ENCODE measurements at places on chromosomes 6 and 20. TPM values are rescaled to one million over a fixed set of nuclear protein-coding genes. Genes with fewer than 3 reads are reported as not detected.
A peak's percentile ranks its signal among the peaks of the same experiment; 100 is the strongest.

DNA sequence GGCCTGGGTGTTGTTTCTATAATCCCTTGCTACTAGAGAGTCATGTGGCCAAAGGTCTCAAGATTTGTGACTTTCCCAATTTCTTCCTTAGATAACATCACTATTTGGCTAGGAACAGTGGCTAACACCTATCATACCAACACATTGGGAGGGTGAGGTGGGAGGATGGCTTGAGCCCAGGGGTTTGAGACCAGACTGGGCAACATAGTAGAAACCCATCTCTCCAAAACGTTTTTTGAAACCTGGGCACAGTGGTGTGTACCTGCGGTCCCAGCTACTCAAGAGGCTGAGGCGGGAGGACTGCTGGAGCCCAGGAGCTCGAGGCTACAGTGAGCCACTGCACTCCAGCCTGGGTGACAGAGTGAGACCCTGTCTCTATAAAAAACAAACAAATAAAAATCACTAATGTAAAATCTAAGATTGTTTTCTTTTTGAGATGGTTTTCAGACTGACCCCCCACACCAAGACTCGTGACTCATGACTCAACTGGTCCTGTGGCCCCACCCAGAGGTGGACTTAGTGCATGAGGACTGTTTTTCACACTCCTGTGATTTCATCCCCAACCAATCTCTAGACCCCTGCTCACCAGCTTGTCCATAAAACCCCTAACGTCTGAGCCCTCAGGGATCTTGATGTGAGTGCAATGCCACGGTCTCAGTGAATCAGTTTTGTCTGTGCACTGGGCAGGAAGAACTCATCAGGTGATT is 48.3 kb upstream of the KIF16B start:
- no peak for DNase-seq
- no peaks in the 10 kb centered on the region for H3K27me3 ChIP-seq
- H3K4me3 ChIP-seq, result no peak overlapping the region
- H3K27ac ChIP-seq, result no peak overlapping the region
- no peaks in the 10 kb centered on the region for H3K4me1 ChIP-seq

GRCh38 chr6:112204350-112204706 is 50.0 kb downstream of the LAMA4 start:
- H3K27ac ChIP-seq, result no peak overlapping the region
- H3K36me3 ChIP-seq, result no peaks in the 10 kb centered on the region
- H3K4me1 ChIP-seq, result peaks cover 11% of the 10 kb centered on the region
- no peak overlapping the region for H3K4me3 ChIP-seq

DNA sequence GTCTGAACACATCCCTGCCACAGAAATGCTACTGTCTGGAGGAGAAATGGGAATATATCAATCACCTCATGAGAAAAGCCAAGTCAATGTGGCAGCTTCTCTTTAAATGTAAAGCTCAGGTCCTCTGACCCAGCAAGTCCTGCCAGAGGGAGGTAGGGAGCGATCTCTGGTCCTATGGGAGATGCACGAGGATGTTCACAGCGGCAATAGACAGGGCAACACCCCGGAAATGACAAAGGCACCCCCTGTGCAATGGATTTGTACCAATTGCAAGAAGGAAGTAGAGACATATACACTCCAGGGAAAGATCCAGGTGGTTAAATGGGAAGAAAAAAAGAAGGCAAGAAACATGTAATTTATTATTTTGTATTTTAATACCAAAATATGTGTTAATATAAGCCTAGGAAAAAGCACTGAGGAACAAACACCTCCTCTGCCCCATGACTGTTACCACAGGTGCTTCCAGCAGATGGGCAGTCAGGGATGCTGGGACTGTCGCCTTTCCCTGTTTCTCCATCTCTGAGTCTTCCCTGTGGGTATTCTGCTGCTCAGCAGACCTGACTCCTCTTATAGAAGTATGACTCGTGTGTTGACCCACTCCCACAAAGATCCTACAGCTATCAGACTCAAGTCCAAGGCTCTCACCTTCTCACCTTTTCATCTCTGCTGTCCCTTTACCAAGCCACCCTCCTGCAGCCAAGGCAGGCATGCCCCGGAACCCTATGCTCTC is 20.8 kb downstream of the ATP9A start:
- H3K27me3 ChIP-seq, result no peaks in the 10 kb centered on the region
- H3K27ac ChIP-seq, result no peak overlapping the region
- H3K36me3 ChIP-seq, result no peaks in the 10 kb centered on the region
- no peak for DNase-seq

GRCh38 chr20:17872959-17873358 is 95.6 kb downstream of the SNX5 start:
- H3K27ac ChIP-seq, result no peak overlapping the region
- no peak overlapping the region for H3K4me3 ChIP-seq
- H3K27me3 ChIP-seq, result no peaks in the 10 kb centered on the region
- no peak for DNase-seq

GRCh38 chr6:19153981-19154295 is 683.2 kb upstream of the ID4 start:
- H3K27me3 ChIP-seq, result no peaks in the 10 kb centered on the region
- H3K36me3 ChIP-seq, result no peaks in the 10 kb centered on the region
- no peak overlapping the region for H3K4me3 ChIP-seq

GRCh38 chr6:8082954-8083858 is 19.0 kb upstream of the BLOC1S5 start:
- H3K4me3 ChIP-seq, result no peak overlapping the region
- peaks cover 12% of the 10 kb centered on the region for H3K36me3 ChIP-seq
- peak overlapping the region; percentile 28 for H3K27ac ChIP-seq
- H3K27me3 ChIP-seq, result no peaks in the 10 kb centered on the region

DNA sequence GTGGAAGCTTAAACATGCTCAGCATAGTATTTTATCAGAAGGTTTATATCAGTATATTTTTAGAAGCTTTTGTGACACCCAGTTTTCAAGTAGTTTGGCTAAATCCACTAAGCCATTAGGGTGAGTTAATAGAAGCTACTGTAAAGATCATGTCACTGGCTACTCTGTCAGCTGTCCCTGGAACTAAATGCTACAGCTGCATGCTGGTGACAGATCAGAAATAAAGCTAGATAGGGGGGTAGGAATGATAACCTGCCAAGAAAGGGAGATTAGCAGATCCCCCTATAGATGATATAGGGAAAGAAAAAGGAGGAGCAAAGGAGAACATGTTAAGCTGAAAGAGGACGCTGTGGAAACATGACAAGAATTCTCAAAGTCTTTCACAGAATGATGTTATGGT is 363.2 kb downstream of the QKI start:
- H3K36me3 ChIP-seq, result no peaks in the 10 kb centered on the region
- H3K4me1 ChIP-seq, result no peaks in the 10 kb centered on the region

GRCh38 chr6:105484238-105485161 is 81.6 kb upstream of the PREP start:
- H3K4me1 ChIP-seq, result peaks cover 2% of the 10 kb centered on the region
- peak overlapping the region; percentile 21 for H3K4me3 ChIP-seq
- H3K36me3 ChIP-seq, result no peaks in the 10 kb centered on the region
- DNase-seq, result no peak
- no peaks in the 10 kb centered on the region for H3K27me3 ChIP-seq

GRCh38 chr6:101482606-101483005 is 89.1 kb downstream of the GRIK2 start:
- H3K4me3 ChIP-seq, result no peak overlapping the region
- H3K36me3 ChIP-seq, result no peaks in the 10 kb centered on the region

The TMEM151B gene
- total RNA-seq, result 5.3 TPM

The CFAP61 gene
- 22.3 TPM for total RNA-seq

The RTEL1 gene
- 10.8 TPM for total RNA-seq

The TAF8 gene
- total RNA-seq, result 38.7 TPM

The MAP7 gene
- 1.0 TPM for total RNA-seq

The SCRT2 gene
- not detected for total RNA-seq

The WFDC10B gene
- total RNA-seq, result not detected

The FAM110A gene
- total RNA-seq, result 2.6 TPM
